ENCODE measurements at places on chromosomes 13 and 19.

GRCh38 chr13:46297361-46297811 lies 85.7 kb downstream of the LRRC63 start:
- peak; percentile 41 for DNase-seq

- DNase-seq = no peak
These were observed 173.9 kb downstream of the FOXO1 start for GRCh38 chr13:40492511-40492910.

- DNase-seq = no peak
These were observed 1.1 kb downstream of the TSSK6 start for GRCh38 chr19:19514215-19514657.

DNA sequence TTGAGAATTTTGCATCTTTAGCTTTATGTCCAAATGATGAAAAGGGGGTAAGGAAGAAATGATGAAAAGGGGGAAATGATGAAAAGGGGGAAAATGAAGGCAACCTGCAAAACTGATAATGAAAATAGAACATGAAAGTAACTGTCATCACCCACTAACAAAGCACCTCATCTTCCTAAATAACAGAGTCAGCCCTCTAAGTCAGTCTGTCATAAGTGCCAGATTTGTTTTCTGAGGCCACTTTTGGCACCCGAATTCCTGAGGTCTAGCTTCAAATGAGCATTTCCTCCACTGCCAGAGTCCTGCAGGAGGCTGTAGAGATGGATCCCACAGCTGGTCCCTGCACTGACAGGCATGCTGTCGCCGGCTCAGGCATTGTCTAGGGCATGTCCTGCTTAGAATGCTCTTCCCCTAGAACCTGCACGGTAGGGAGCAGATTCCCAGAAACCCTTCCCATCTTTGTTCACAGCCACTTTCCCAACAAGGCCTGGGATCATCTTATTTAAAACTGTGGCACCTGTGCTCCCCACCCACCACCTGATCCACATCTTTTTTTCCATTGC lies 25.3 kb downstream of the RAP2A start:
- no peak for DNase-seq

- no peak for DNase-seq
These were observed 84.3 kb downstream of the SIPA1L3 start for GRCh38 chr19:37991176-37991835.

All from EH (cell line).